ENCODE measurements at places on chromosomes 2 and 18.

DNA sequence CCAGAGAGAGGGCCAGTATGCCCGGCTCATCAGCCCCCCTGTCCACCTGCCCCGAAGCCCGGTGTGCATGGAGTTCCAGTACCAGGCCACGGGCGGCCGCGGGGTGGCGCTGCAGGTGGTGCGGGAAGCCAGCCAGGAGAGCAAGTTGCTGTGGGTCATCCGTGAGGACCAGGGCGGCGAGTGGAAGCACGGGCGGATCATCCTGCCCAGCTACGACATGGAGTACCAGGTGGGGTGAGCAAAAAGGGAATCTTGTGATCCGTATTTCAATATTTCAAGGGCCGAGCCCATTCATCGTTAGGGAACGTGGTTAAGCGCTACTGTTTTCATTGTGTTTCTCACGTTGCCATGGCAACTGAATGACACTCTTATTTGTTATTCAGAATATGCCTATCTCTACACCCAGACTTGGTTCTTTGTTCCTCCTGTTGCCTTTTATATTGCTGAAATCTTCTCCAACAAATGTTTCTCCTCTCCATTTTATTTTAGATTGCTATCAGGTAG lies 81.5 kb downstream of the NRP2 start:
- DNase-seq: peak; percentile 60

GRCh38 chr2:73101626-73102256 lies 11.0 kb downstream of the RAB11FIP5 start:
- DNase-seq: no peak

DNA sequence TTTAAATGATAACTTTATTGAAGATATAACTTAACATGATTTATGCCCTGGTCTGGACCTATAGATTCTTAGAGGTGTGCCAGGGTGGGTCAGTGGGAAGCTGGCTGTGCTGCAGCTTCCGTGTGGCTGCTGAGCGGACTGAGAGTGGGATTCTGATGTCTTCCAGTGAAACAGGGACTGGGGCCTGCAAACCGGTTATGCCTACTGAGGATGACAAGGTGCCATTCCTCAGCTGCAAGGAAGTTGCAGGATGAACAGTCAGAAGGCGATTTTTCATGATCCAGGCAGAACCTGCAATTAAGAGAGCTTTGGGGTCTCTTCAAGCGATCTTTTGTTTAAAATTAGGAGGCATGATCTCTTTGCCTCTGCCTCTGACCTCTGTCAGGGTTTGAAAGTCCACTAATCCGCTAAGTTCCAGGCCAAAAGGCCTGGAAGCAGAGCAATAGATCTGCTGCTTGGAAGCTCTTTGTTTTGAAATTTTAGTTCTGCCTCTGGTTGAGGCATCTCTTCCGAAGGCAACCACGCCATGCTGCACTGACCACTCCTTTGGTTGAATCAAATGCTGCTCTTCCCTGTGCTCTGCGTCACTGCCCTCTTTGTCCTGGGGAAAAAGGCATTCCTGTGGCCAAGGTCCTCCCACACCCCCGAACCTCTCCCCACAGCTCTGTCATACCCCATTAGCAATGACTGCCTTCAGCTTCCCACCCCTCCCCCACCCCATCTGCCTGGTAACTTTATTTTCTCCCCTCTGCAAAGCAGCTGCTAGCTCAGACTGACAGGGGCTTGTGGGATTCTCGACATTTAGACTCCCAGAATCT lies 2.0 kb downstream of the TMEM169 start:
- DNase-seq: no peak

DNA sequence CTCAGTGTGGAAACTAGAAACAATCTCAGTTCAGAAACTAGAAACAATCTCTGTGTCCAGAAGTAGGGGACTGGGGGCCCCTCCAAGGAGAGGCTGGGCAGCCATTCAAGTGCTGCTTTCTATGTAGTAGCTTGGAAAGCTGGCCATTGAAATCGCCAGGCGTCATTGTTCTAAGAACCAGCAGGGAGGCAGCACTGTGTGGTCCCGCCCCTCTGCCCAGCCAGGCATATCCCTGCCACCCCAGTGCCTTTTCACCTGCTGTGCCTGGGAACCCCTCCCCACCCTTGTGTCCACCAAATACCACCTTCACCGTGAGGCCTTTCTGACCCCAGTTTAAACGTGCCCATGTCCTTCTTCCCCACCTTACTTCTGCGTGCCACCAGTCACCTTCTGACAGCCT lies 221.6 kb downstream of the GBX2 start:
- DNase-seq: no peak

Measured in uterus (tissue), 4 donors.